Vagina (tissue), 2 donors: ENCODE measurements at places on chromosomes 12 and 14. TPM values are rescaled to one million over a fixed set of nuclear protein-coding genes. Genes with fewer than 3 reads are reported as not detected.

PLEKHD1 gene
- not detected for total RNA-seq

CAPZA3 gene
- not detected for total RNA-seq

DHRS2 gene
- 0.25 TPM for total RNA-seq

KRT6C gene
- 257 TPM for total RNA-seq

OR4K14 gene
- total RNA-seq, result not detected

OXA1L gene
- 90.8 TPM for total RNA-seq

RIC8B gene
- total RNA-seq, result 11.8 TPM

KRT71 gene
- total RNA-seq, result not detected

PZP gene
- total RNA-seq, result not detected

RIMBP2 gene
- 0.25 TPM for total RNA-seq

GPR68 gene
- 4.2 TPM for total RNA-seq

SPX gene
- not detected for total RNA-seq

ATF7 gene
- 34.9 TPM for total RNA-seq

DRAM1 gene
- 18.9 TPM for total RNA-seq

KRT5 gene
- 4,247 TPM for total RNA-seq

ZCRB1 gene
- 36.3 TPM for total RNA-seq
